ENCODE measurements at places on chromosomes 7 and 10. TPM values are rescaled to one million over a fixed set of nuclear protein-coding genes. Genes with fewer than 3 reads are reported as not detected.

DNA sequence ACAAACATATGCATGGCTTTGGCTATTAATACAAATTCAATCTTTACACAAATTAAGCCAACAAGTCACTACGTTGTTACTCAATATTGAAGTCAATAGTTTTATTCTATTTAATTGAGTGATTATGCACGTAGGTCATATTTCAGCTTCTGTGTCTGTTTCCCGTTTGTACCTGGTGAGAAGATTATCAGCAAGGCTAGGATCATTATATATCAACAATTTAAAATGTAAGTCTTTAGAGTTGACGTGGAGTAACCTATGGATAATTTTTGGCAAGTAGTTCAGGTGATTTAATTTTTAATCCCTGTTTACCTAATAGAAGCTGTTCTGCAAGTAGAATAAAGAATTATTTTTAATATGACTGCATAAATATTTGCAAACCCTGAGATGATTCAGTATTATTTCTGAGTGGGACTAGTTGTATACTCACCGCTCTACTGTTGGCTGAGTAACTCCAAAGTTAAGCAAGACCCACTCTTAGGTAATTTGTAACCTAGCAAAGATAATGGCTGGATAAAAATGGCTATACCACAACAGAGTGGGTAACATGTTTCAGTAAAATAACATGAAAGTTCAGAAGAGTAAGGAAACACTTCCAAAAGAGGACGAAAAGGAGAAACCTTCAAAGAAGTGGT lies 161.0 kb downstream of the HGF start:
- DNase-seq: no peak
- H3K4me3 ChIP-seq: no peak overlapping the region
- H3K36me3 ChIP-seq: no peaks in the 10 kb centered on the region
- no peaks in the 10 kb centered on the region for H3K27me3 ChIP-seq
- H3K4me1 ChIP-seq: no peaks in the 10 kb centered on the region

The ADGRA1 gene
- not detected for total RNA-seq

- H3K4me3 ChIP-seq: no peak overlapping the region
- H3K27me3 ChIP-seq: no peaks in the 10 kb centered on the region
- no peaks in the 10 kb centered on the region for H3K4me1 ChIP-seq
- no peak for DNase-seq
- H3K27ac ChIP-seq: no peak overlapping the region
Measured at GRCh38 chr7:36986511-36986933, 262.2 kb upstream of the AOAH start.

The DLX6 gene
- not detected for total RNA-seq

GRCh38 chr7:141366091-141366621 lies 185.1 kb upstream of the AGK start:
- H3K36me3 ChIP-seq: no peaks in the 10 kb centered on the region
- no peaks in the 10 kb centered on the region for H3K4me1 ChIP-seq
- no peaks in the 10 kb centered on the region for H3K27me3 ChIP-seq
- H3K27ac ChIP-seq: no peak overlapping the region

DNA sequence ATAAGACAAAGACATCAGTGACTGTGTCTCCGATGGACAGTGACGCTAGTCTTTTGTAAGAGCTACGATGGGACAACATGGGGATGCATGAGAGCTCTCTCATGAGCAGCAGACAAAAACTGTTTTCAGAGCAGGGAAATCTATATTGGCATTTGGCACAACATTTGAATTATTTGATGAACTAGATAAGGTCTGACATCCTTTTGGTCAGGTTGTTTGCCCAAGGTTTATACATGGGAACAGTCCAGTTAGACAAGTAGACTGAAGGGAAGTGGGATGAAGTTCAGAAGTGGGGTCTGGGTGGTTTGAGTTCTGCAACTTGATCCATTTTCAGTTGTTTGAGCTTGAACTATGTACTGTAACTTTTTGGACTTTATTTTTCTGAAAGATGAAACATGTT lies 50.8 kb downstream of the BUB3 start:
- no peaks in the 10 kb centered on the region for H3K27me3 ChIP-seq
- H3K27ac ChIP-seq: no peak overlapping the region
- no peak overlapping the region for H3K4me3 ChIP-seq
- H3K4me1 ChIP-seq: no peaks in the 10 kb centered on the region
- DNase-seq: no peak

- no peaks in the 10 kb centered on the region for H3K36me3 ChIP-seq
- no peak overlapping the region for H3K4me3 ChIP-seq
- peak overlapping the region; percentile 52 for H3K27ac ChIP-seq
- no peak for DNase-seq
- H3K4me1 ChIP-seq: peaks cover 4% of the 10 kb centered on the region
Measured at GRCh38 chr7:151399906-151400305, 9.9 kb downstream of the WDR86 start.

- no peaks in the 10 kb centered on the region for H3K4me1 ChIP-seq
- no peak overlapping the region for H3K27ac ChIP-seq
- DNase-seq: no peak
- H3K27me3 ChIP-seq: no peaks in the 10 kb centered on the region
Measured at GRCh38 chr7:40704172-40704571, 569.4 kb downstream of the SUGCT start.

The HACD1 gene
- total RNA-seq: 60.3 TPM

The ABCC2 gene
- 2.1 TPM for total RNA-seq

The FXYD4 gene
- total RNA-seq: not detected

DNA sequence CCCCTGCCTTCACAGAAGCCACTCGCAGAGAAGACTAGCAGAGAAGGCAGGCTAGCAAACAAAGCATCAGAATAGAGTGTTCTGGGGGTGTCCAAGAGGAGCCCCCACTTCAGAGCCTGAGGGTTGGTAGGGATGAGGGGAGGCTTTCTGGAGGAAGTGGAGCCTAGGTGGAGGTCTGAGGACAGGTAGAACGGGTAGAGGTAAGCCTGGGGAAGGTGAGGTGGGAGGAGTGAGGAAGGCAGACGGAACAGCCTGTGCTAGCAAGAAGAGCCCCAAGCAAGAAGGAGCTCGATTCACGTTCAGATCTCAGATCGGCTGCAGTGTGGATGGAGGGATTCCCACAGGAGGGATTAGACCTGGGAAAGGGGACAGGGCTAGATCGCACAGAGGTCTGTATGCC lies 66.0 kb upstream of the DUSP5 start:
- no peaks in the 10 kb centered on the region for H3K4me1 ChIP-seq
- H3K4me3 ChIP-seq: no peak overlapping the region
- H3K27ac ChIP-seq: peak overlapping the region; percentile 73
- no peaks in the 10 kb centered on the region for H3K27me3 ChIP-seq
- H3K36me3 ChIP-seq: no peaks in the 10 kb centered on the region

- H3K36me3 ChIP-seq: no peaks in the 10 kb centered on the region
- DNase-seq: no peak
- no peaks in the 10 kb centered on the region for H3K27me3 ChIP-seq
- H3K27ac ChIP-seq: no peak overlapping the region
- no peak overlapping the region for H3K4me3 ChIP-seq
Measured at GRCh38 chr7:31299336-31299735, 41.2 kb downstream of the NEUROD6 start.

GRCh38 chr10:10873915-10874314 lies 143.8 kb upstream of the CELF2 start:
- H3K27me3 ChIP-seq: no peaks in the 10 kb centered on the region
- H3K36me3 ChIP-seq: no peaks in the 10 kb centered on the region
- H3K4me3 ChIP-seq: no peak overlapping the region
- DNase-seq: no peak

Data from breast epithelium (tissue), 4 donors.